ENCODE measurements at places on chromosomes 11 and 22.

- peak; percentile 42 for DNase-seq
These were observed 6.4 kb upstream of the IFITM3 start for GRCh38 chr11:326842-327580.

DNA sequence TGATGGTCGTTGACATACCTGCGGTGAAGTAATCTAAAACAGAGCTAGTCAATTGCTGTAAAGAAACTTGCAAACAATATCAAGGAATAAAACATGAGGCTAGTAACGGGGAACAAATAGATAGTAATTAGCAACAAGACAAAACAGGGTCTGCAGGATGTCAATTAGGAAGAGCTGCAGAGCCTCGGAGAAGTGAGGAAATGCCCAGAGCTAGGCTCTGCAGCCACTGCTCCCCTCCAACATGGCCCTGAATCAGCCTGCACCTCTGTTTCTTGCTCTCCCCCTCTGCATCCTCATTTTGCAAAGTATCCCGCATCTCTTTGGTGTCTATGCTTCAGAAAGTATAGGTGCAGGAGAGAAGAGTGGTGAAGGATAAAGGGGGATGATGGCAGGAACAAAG is 507.4 kb upstream of the FAT3 start:
- no peak for DNase-seq

DNA sequence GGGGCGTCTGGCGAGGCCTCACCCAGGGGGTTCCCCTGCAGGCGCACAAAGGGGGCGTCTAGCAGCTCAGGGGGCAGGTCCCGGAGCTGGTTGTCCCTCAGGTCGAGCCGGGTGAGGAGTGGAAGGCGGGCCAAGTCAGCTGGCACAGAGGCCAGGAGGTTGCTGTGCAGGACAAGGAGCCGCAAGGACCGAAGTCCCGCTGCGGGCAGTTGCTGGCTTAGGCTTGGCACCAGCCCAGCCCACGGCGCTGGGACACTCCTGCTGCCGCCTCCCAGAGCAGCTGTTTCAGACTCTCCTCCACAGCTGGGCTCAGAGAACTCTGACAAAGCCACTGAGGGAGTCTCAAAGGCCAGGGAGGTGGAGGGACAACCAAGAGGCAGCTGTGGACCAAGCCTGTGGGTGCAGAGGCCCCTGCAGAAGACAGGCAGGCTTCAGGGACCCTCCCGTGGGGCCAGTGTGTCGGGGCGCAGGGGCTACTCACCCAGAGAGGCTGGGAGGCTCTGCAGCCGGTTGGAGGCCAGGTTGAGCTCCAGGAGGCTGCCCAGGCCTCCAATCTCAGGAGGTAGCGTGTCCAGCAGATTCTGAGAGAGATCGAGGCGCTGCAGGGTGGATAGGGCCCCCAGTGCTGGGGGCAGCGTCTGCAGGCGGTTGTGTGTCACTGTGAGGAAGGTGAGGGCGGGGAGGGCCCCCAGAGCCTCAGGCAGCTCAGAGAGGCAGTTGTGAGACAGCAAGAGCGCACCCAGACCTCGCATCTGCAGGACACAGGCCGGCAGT is 2.2 kb downstream of the PIDD1 start:
- DNase-seq = peak; percentile 79

DNA sequence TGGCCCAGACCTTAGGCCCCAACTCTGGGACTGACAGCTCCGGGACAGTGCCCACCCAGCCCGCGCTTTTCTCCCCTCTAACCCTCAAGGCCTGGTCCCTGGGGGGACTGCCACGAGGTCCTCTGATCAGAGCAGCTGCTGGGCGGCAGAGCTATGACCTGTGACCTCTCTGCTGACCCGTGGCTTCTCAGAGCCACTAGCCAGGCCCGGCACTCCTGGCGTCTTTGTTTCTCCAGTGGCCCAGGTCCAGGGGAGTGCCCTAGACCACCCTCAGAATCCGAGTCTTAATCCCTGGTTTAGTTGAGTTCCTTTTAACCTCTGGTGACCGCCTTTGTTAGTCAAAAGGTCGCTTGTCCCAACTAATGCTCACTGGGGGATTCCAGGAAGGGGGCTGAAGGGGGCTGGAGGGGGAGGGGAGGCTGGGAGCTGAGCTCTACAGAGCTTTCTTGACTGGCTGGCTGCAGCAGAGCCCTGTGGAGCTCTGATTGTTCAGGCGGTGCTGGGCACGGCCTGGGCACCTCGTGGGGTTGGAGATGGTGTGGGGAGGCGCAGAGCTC is 1.2 kb downstream of the FBLN1 start:
- DNase-seq = no peak

GRCh38 chr11:116062129-116062489 is 557.9 kb upstream of the CADM1 start:
- no peak for DNase-seq

- DNase-seq = no peak
These were observed 4.1 kb downstream of the TUB start for GRCh38 chr11:8085011-8085645.

- no peak for DNase-seq
These were observed 20.0 kb downstream of the MICAL2 start for GRCh38 chr11:12130180-12130980.

GRCh38 chr22:28548406-28548805 is 131.2 kb downstream of the TTC28 start:
- no peak for DNase-seq

DNA sequence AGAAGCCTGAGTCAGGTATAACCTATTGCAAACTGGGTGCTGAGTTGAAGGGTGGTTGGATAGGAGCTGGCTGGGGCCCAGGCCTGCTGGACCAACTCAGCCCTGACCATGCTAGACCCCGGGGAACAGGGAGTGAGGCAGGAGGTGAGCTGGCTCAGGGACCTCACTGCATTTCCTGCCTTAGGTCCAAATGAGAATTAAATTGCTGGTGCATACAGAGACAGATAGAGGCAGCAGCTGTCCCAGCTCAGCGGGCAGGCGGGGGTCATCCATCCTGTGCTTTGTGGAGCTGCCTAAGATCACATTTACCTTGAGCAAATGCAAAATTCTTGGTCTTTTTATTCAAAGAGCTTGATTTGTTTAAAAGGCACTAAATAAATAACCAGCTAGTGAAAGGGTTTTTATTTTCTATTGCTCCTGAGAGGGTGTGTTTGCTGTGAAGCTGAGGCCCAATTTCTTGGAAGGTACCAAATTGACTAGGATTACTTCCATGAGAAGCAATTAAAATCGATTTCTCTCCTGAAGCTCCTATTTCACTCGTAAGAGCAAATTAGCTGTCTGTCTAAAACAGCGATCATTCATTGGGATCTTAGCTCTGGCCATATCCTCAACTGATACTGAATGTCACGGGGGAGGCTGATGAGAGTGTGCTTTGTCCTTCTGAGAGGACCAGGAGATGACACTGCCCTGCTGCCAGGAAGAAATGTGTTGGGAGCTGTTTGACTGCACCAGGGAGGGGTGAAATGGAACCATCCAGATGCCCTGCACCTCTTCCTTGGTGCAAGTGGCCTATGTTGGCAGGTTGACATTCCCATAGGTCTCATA is 24.9 kb downstream of the USH1C start:
- peak; percentile 21 for DNase-seq

DNA sequence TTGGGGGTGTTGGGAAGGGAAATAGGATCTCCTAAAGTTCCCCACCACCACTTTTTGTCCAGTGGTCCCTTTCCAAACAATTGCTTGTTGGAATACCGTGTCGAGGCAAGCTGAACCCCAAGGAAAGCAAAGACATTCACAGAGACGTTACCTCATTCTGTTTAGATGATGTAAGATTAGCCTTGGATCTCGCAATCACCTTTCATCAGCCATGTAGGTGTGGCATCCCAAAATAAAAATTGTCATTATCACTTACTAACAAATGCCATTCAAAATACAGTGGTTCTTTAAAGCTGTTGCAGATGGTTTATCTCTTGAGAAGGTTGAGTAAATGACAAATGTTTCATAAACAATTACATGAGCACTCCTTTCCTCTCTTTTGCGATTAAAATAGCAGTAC is 86.5 kb upstream of the SLC25A18 start:
- DNase-seq = no peak

- no peak for DNase-seq
These were observed 6.2 kb upstream of the FIBIN start for GRCh38 chr11:26987731-26988130.

DNA sequence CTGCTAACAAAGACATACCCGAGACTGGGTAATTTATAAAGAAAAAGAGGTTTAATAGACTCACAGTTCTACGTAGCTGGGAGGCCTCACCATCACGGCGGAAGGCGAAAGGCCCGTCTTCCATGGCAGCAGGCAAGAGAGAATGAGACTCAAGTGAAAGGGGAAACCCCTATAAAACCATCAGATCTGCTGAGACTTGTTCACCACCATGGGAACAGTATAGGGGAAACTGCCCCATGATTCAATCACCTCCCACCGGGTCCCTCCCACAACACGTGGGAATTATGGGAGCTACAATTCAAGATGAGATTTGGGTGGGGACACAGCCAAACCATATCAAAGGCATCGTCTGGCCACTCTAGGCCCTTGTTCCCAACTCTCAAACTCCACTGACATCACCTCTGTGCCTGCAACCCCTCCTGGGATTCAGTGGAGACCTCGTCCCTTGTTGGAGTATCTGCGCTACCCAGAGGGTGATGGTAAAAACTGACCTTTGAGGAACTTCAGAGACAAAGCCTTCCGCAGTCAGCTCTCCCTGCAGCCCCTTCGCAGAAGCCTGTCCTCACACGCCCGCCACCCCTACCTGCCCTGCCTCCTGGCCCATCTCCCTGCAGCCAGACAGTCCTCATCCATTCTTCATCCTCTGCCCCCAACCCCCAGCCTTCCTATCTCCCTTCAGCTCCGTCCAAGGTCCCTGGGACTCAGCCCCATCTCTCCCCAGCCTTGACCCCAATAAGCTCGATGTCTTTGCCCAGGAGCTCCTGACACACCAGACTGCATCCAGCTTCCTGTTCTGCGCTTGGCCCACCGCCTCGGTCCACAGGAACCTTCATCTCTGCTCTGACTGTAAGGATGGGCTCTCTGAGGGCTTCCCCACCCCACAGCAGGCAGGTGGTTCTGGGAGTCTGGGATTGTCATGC is 15.8 kb downstream of the CCND1 start:
- DNase-seq = no peak

- no peak for DNase-seq
These were observed 11.3 kb upstream of the OR6X1 start for GRCh38 chr11:123765601-123766000.

DNA sequence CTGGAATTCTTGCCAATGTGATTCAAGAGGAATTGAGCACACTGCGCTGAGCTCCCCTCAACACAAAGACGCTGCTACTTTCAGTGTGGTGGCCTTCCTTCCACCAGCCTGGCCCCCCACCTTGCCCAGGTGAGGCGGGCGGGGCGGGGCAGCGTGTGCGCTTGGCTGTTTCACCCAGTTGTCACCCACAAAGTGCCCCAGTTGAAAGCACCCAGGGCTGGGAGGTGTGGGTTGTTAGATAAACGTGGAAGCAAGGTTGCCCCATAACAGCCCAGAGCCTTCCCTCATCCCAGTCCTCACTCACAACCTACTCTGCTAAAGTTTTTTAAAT is 43.1 kb downstream of the CACNG2 start:
- DNase-seq = no peak

DNA sequence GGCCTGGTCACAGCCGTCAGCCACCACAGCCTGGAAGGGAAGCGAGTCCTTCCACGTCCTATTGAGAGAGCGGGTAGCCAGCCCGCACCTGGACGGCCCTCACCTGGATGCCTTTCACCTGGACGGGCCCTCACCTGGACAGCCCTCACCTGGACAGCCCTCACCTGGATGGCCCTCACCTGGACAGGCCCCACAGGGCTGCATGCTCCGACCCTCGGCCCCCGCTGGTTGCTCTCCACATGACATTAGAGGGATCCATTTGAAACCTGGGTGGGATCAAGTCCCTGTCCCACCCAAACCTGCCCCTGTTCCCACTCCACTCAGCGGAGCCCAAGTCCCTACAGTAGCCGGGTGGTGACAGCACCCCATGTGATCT is 3.7 kb downstream of the C1QTNF6 start:
- DNase-seq = no peak

GRCh38 chr11:7793233-7793632 is 3.5 kb downstream of the OR5P2 start:
- no peak for DNase-seq

GRCh38 chr11:82047200-82047599 is 686.5 kb downstream of the FAM181B start:
- DNase-seq = no peak

DNA sequence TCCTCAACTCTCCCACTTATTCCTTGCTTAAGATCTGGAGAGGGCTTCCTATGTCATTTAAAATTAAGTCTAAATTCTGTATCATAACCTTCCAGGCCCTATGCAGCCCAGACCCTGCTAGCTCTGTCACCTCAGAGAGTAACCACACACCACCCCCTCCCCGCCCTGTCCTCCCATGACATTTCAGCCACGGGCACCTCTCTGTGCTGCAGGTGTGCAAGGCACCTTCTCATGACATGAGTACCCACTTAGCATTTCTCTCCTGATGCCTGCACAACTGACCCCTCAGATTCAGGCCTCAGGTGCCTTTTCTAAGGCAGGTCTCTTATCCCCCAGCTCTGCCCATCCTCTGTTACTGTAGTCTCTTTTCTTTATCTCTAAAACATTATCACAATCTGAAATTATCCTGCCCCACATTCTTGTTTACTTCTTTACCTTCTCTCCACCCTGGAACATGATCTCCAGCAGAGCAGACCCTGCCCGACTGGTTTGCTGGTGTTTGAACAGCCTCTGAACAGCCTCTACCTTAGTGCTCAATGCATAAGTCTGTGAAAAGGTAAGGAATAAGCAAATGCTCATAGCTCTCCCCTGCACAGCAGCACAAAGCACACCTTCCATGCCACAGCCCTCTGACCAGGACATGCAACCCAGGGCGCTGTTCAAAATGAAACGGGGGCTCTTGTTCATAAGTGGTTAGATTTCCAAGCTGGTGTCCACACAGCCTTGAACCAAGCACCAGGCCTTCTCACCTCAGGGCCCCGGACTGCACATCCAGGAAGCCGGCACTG is 196.1 kb upstream of the B3GAT1 start:
- no peak for DNase-seq

GRCh38 chr22:40224702-40225101 is 47.0 kb downstream of the TNRC6B start:
- no peak for DNase-seq

DNA sequence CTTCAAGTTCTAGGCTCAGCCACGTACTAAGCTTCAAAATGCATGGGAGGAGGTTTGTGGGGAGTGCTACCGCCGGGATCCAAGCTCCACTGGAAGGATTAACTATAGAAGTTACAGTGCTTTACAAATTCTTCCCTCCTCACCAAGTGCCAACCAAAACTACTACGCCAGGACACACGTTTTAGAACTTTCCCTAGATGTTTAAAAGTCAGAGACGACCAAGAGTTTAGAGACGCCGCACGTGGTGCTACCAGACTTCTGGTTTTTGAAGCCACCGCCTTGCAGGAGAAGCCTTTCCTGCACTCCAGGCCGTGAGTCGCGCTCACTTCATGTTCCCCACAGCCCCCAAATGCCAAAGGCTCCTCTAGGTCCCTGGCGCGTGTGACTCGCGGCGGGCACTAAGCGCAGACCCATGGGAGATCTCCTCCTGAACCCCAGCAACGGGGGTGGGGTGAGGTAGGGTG is 734 bp downstream of the SNU13 start:
- DNase-seq = peak; percentile 29

Data from SJCRH30 (cell line).